ENCODE measurements at places on chromosomes 6 and 20.

DNA sequence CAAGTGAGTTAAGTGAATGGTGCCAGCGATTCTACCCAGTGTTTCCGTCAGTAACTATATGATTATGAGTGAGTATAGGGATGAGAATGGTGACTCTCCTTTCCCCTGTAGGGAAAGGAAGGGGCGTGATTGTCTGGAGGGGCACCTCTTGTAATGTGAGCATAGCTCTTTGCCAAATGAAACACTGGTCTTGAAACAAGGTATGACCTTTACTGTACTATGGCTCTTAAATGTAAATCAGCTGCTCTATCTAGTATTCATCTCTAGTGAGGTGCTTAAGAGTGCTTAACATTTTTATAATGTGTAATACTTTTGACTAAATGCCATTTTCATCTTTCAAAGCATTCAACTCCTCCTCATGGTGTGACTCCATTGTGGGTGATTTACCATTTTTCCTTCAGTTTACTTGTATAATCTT is 11.0 kb downstream of the PANK2 start:
- H3K27me3 ChIP-seq: no peaks in the 10 kb centered on the region
- H3K4me1 ChIP-seq: peaks cover 18% of the 10 kb centered on the region
- no peak overlapping the region for H3K27ac ChIP-seq
- DNase-seq: no peak

DNA sequence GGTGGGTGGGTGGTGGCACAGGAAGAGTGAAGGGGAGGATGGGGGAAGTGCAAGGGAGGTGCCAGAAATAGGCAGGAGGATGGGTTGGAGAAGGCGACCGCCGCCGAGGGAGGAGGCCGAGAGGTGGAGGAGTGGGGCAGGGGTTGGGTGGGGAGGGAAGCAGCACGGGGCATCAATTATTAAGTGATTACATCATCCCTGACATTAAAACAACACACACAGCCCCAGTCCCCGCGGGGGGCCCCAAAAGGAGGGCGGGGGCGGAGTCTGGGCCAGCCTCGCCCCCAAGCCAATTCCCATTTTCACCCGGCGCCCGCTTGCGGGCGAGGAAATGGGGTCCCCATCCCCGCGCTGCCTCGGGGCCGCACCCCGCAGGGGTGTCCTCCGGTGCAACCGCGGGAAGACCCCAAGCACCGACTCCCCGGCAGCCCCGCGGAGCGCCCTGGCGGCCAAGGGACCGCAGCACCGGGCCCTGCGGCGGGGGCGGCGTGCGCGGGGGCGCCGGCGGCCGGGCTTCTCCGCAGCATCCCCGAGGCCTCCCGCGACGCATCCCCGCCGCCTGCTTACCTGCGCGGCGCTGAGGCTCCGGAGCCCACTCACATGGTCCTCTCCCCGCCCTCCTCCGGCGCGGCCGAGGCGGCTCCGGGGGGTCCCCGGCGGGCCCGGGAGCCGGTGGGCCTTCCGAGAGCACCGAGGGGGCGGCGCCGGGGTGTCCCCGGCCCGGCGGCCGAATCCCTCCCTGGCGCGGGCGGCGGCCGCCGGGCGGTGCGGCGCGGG is 663 bp downstream of the FYN start:
- peak overlapping the region; percentile 98 for H3K4me3 ChIP-seq
- peak overlapping the region; percentile 94 for H3K27ac ChIP-seq
- peak; percentile 46 for DNase-seq
- H3K4me1 ChIP-seq: peaks cover 57% of the 10 kb centered on the region

DNA sequence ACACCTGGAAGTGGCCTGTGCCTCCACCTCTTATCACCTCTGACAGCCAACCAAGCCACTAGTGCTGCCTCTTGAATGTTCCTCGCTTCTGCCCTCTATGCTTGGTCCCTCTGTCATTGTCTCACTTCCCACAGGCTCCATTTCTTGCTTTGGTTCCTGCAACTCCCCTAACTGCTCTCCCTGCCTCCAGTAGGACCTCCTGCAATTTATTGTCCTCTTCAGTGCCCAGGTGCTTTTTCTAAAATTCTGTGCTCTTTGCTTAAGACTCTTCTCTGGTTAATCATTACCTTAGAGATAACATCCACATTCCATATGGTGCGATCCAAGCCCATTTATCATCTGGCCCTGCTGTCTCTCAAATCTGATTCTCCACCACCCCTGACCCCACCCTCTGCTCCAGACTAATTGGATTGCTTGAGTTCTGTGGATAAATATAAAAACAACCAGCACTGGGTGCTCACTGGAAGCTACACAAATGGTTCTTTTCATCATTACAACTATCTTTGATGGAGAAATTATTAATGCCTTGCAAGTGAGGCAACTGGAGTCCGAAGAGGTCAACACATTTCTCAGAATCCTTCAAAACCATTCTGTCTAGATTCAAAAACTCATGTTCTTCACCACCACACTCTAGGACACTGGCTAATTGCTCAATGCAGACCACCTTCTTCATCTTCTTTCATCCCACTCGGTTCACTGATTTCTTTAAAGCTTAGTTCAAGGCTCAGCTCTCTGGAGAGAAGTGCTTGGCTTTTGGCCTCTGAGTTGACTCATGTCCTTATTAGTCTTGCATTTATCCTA is 47.2 kb downstream of the FOXA2 start:
- DNase-seq: no peak
- H3K36me3 ChIP-seq: no peaks in the 10 kb centered on the region
- H3K4me3 ChIP-seq: no peak overlapping the region
- no peaks in the 10 kb centered on the region for H3K4me1 ChIP-seq

DNA sequence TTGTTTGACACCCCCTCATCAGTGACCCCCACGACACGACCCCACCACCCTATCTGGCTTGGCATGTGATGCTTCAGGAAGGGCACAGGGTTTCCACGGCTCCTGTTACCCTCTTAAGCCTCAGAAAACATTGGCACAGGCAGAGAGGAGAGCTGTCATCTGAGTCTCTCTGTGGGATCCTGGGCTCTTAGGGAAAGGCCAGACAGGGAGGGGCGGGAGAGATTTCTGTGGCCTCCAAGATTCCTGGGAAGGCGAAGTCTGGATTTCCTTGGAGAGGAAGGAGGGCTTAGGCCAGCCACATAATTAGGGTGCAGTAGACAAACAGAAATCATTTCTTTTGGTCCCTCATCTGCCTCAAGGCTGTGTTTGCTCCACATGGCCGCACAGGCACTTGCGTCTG is 191.6 kb upstream of the SNX9 start:
- no peak for DNase-seq
- no peak overlapping the region for H3K4me3 ChIP-seq

DNA sequence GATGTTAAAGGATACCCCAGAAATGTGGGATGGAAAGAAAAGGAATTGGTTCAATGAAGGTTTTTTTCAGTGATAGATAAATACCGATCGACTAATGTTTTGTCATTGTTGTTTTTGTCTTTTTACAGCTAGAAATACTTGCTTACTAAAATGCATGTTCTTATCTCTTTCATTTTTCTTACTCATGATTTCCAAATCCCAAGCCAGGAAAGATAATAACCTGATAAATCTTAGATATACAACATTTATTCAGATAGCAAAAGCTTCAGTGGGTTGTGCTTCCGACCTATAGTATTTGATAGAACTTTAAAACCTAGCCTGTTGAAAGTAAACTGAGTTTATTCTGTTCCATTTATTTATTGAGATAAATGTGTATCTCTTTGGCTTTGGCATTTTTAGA is 187.5 kb downstream of the EDN1 start:
- no peak overlapping the region for H3K27ac ChIP-seq
- H3K27me3 ChIP-seq: no peaks in the 10 kb centered on the region
- no peak for DNase-seq
- H3K36me3 ChIP-seq: no peaks in the 10 kb centered on the region

DNA sequence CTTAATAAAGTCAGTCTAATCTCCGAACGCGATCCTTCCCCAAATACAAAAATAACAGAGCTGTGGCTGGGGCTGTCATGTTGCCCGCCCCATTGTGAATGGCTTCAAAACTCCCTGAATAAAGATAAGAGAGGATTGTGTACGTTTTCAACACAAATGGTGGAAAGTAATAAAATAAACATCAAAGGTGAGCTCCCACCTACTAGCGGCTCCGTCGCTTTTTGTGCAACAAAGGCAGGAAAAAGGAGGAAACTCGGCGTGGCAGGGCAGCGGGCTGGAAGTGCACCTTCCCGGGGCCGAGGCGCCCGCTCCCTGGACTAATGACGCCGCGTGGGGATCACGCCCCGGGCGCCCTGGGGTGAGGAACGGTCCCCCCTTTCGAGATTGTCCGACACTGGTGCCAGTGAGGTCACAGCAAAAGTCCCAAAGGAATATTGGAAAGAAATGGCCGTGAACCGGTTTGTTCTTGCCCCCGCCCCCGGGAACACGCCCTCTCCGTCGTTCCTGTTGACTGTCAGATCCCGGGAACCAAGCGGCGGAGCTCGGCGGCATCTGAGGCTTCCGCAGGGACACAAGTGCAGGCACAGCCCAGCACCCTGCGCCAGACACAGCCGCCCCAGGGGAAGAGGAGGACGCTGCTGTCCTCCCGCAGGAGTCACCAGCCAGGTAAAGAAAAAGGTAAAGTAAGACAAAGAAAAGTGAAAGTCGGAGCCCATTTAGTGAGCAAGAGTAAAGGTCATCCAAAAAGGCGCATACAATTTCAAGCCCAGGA is 1.1 kb upstream of the FOXQ1 start:
- H3K4me1 ChIP-seq: peaks cover 21% of the 10 kb centered on the region
- H3K4me3 ChIP-seq: peak overlapping the region; percentile 96
- no peaks in the 10 kb centered on the region for H3K36me3 ChIP-seq
- peak; percentile 57 for DNase-seq
- peak overlapping the region; percentile 83 for H3K27ac ChIP-seq
- H3K27me3 ChIP-seq: peaks cover 21% of the 10 kb centered on the region

DNA sequence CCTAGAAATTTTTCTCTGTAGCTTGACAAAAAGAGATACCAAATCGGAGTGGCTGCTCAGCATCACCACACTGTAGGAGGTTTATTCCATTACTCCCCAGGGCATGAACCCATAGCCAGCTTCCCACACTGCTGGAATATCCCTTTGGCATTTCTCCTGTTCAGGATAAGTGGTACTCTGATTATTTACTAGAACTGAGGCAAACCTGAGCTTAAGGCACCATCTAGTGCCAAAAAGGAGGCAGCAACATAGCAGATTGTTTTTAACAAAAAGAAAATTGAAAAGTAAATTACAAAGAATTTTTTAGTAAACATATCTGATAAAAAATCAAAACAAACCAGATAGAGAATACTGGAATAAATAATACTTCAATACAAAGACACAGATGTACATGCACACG is 181.7 kb downstream of the WDR27 start:
- no peaks in the 10 kb centered on the region for H3K27me3 ChIP-seq
- DNase-seq: no peak
- H3K4me1 ChIP-seq: no peaks in the 10 kb centered on the region
- H3K27ac ChIP-seq: no peak overlapping the region

DNA sequence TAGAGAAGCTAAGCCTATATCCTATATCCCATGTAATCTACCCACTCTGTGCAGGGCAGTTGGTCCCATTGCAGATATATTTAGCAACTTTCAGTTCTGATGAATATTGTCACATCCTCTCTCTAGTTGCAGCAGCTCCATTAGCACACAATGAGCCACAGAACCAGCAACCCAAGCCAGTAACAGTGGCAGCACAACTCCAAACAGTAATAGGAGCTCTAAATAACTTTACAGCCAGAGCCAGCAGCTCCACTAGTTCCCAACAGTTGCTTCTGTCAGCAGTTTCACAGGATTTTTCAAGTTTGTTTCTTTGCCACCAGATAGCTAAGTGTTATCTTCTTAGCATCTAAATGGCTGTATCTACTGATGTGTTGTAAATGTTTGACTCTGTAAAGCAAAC is 490.8 kb downstream of the HTR1B start:
- no peak overlapping the region for H3K4me3 ChIP-seq
- no peaks in the 10 kb centered on the region for H3K4me1 ChIP-seq
- no peak overlapping the region for H3K27ac ChIP-seq
- no peaks in the 10 kb centered on the region for H3K27me3 ChIP-seq
- no peaks in the 10 kb centered on the region for H3K36me3 ChIP-seq

DNA sequence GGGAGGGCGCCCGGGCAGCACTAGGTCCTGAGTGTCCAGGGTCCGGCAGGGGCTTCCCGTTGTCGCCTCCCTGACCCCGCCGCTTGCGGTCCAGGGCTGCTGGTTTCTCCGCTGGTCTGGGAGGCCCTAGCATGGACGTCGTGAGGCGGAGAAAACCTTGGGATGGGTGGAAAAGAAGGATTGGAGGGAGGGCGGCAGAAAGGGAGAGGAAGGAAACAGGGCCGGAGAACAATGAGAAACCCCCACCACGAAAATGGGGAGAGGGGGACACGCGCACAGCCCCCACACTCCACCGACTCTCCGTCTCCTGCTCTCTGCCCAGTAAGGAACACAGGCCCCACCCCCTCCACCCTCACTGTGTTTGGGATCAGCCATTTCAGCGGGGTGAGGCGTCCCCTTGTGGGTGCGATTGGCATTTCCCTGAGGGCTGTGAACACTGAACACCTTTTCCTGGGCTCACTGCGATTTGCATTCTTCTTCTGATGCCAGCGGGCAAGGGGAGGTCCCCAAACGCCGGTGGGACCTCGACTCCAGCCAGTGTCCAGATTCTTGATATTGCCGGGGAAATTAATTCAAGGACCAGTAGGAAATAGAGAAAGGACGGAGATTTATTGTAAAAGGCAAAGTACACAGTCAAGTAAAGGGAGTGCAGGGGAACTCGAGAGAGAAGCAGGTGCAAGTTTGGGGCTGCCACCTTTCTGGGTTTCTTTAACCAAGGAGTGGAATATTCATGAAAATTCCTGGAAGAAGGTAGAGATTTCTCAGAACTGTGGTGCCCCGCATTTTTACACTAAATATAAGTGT is 3.3 kb upstream of the RAET1G start:
- H3K27ac ChIP-seq: no peak overlapping the region
- H3K36me3 ChIP-seq: peaks cover 2% of the 10 kb centered on the region
- peaks cover 20% of the 10 kb centered on the region for H3K4me1 ChIP-seq
- peak overlapping the region; percentile 85 for H3K4me3 ChIP-seq

GRCh38 chr20:48771542-48771941 is 56.3 kb downstream of the PREX1 start:
- H3K27ac ChIP-seq: peak overlapping the region; percentile 30
- DNase-seq: no peak
- peaks cover 53% of the 10 kb centered on the region for H3K36me3 ChIP-seq
- no peak overlapping the region for H3K4me3 ChIP-seq
- peaks cover 44% of the 10 kb centered on the region for H3K27me3 ChIP-seq

Data from endothelial cell (in vitro differentiated cells).